Left renal pelvis (tissue), 4 donors: ENCODE measurements at places on chromosomes 16 and 17.

GRCh38 chr17:16988749-16989229, 16.9 kb upstream of the TNFRSF13B start:
- DNase-seq, result no peak

GRCh38 chr17:40480501-40481003, 20.9 kb downstream of the TNS4 start:
- no peak for DNase-seq

- DNase-seq, result no peak
Measured at GRCh38 chr16:83920894-83921491, 22.1 kb downstream of the MLYCD start.

GRCh38 chr17:4006745-4007211, 42.5 kb upstream of the ATP2A3 start:
- no peak for DNase-seq

- no peak for DNase-seq
Measured at GRCh38 chr17:16061631-16062030, 62.0 kb downstream of the TTC19 start.

GRCh38 chr17:13490906-13491482, 110.7 kb downstream of the HS3ST3A1 start:
- no peak for DNase-seq

- no peak for DNase-seq
Measured at GRCh38 chr17:21034340-21035235, 8.2 kb downstream of the USP22 start.

GRCh38 chr17:79093270-79093669, 18.6 kb downstream of the ENGASE start:
- no peak for DNase-seq

DNA sequence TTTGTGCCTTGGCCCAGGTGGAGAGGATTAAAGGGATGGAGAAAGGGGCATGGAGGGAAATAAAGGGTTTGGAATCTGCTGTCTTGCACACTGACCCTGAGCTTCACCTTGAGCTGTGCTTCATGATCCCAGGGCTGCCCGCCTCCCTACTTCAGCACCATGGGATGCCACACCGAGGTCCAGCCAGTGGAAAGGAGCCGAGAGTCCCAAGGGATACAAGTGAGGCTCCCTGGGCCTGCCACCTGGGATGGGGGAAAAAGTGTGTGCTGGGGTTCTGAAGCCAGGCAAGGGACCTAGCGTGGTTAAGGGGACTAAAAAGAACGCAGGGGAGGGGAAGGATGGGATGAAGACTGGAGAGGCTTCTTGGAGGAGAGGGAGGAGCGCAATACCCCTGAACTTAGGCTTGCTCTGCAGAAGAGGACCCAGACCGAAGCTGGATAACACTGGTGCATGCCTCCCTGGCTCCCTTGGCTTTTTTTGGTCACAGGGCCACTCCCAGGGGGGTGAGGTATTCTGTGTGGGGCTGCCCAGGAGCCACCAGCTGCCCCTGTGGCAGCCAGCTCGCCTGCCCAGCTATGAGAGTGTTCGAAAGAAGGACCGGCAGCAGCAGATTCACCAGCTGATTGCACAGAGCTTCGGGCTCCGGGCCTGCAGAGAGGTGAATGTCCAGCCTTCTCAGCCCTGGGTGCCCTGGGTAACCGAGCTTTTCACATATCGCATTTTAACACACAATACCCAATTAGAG, 7.2 kb downstream of the MRPL27 start:
- no peak for DNase-seq

- no peak for DNase-seq
Measured at GRCh38 chr17:28716740-28717577, 709 bp downstream of the RAB34 start.

GRCh38 chr17:17032131-17032692, 10.0 kb upstream of the MPRIP start:
- DNase-seq, result no peak

DNA sequence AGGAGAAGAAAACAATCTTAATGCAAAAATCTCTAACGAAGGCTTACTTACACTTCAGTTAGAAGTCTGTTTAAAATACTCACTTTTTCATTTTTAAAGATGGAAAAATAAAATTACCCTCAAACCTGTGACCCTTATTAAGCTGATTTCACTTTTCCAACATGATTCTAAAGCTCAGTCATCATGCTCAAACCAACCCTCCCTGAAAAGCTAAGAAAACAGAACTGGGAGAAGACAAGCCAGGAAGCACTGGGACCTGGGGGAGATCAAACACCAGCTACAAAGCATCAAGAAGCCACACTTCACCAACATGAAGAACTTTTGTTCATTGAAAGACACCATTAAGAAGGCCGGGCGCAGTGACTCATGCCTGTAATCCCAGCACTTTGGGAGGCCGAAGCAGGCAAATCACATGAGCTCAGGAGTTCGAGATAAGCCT, 88.8 kb downstream of the LITAF start:
- no peak for DNase-seq

GRCh38 chr16:89319886-89320781, 102.6 kb downstream of the ZNF778 start:
- DNase-seq, result no peak
